NCI-H2081 (cell line): ENCODE measurements at places on chromosomes 3 and 15.

DNA sequence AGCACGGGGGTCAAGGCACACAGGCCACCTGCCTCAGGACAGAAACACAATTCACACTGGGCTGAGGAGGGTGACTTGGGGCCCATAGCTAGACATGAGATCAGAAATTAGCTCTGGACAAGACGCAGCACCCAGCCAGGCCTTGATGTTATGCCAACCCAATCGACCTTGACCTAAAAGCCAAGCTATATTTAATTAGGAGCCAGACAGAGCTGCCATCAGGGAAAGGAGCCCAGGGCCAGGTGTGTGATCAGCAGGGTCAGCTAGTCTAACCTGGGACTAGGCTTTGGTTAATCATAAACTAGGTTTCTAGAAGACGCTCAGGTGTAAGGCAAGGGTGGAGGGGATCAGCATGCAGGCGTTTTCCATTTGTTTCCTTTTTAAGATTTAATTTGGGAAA, 23.9 kb upstream of the SLC25A36 start:
- DNase-seq = no peak

- no peak for DNase-seq
Measured at GRCh38 chr15:58856086-58856485, 77.4 kb downstream of the SLTM start.

DNA sequence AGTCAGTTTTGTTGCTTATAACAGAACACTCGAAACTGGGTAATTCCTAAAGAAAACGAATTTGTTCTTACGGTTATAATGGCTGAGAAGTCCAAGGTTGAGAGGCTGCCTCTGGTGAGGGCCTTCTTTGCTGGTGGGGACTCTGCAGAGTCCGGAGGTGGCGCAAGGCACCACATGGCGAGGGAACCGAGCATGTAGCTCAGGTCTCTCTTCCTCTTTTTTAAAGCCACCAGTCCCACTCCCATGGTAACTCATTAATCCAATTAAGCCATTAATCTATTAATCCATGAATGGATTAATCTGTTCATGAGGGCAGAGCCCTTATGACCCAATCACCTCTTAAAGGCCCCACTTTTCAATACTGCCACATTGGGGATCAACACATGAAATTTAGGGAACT, 50.0 kb downstream of the ROPN1B start:
- DNase-seq = no peak

GRCh38 chr3:37097776-37098175, 76.6 kb downstream of the LRRFIP2 start:
- DNase-seq = no peak

GRCh38 chr3:45489730-45490309, 101.4 kb downstream of the LARS2 start:
- no peak for DNase-seq

DNA sequence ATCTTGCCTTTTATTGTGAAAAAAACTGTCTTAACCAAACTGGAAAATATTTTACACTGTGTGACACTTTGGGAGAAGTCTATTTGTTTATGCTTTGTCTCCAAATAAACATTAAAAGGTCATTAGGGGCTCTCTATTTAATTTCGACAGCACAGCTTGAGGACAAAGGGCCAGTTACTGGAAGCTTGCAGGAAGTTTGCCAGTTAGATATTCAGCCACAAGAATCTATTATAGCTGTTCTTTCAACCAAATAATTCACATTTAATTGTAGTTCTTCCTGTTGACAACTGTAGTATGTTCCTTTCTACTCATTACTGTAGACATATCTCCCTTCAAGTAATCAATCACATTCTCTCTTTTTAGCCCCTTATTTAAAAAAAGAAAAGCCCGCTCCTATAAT, 6.1 kb downstream of the CP start:
- DNase-seq = peak; percentile 81

DNA sequence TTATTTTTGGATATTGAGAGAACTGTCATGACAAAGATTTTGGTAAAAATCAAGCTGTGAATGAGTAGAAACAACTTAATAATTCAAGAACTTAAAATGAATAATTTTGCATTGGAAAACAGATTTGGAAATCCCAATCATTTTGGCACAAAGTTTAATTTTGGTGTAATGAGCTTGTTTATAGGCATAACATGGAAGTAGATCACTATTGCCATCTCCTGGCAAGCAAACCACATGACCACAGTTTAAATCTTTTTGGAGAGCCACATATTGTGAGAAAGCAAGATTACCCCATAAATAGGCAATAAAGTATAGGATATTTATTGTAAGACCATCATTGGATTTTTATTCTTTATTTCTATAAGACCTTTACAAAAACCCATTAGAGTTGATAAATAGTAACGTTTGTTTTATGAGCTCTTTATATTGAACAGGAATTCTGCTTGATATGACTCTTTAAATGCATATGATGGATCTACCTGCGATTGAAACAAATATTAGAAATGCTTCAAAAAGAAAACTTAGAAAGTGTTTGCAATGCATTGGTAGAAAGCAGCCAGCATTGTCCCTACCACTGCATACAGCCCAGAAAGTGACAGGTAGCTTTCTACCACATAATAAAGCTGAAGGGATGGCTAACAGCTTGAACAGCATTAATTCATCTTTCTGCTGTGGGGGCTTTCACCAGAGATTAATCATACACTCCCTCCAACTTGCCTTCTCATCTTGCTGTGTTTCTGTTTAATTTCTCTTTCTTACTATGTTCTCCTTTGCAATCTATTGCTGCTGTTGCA, 766.8 kb downstream of the TBL1XR1 start:
- DNase-seq = peak; percentile 82

- no peak for DNase-seq
Measured at GRCh38 chr3:175428466-175428865, 569.3 kb downstream of the NAALADL2 start.

GRCh38 chr15:90099072-90099867, 3.0 kb downstream of the IDH2 start:
- no peak for DNase-seq

GRCh38 chr15:90729261-90729660, 12.1 kb downstream of the BLM start:
- DNase-seq = no peak

DNA sequence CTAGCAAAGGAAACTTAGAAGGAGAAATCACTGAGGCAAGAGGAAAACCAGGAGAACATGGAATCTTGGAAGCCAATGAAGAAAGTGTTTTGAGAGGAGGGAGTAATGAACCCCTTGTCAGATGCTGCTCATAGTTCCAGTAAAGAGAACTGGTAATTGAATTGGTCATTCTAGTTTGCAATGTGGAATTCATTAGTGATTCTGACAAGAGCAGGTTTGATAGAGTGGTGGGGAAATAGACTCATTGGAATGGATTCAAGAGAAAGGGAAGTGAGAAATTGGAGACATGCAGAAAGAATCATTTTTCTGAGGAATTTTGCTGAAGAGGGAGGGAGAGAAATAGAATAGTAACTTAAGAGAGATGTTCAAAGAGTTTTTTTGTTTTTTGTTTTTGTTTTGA, 21.0 kb downstream of the GLCE start:
- no peak for DNase-seq

- DNase-seq = no peak
Measured at GRCh38 chr3:197398286-197398878, 100.0 kb upstream of the DLG1 start.

DNA sequence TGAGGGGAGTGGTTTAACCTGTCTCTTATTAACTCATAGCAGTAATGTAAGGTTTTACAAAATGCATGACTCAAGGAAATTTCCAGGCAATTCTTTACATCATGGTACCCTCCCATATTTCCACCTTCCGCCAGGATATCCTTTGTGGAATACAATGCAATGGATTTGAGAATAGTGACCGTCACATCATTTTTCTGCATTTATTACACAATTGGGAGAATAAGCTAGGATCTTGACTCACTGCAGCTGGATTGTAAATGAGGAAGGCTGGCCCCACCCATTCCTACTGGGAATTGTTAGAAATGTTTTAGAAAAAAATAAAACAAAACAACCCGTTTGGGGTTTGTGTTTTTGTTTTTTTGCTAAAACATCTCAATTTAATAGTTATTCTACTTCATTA, 97.4 kb downstream of the IMPG2 start:
- DNase-seq = no peak

DNA sequence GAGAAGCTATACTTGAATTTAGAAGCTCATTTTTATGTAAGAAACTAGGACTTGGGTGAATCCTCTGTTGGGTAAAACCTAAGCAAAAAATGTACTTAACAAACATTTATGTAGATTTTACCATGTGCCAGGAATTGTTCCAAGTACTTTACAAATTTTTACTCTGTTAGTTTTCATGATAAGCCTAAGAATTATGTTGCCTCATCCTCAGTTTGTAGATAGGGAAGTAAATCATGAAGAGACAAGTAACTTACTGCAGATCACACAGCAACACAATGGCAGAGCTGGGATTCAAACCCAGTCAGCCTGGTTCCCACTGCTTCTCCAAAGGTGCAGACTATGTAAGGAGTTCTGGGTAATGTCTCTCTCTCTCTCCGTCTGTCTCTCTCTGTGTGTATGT, 169.9 kb downstream of the DIPK2A start:
- DNase-seq = no peak

GRCh38 chr15:29050870-29051269, 165.1 kb downstream of the APBA2 start:
- DNase-seq = no peak

- no peak for DNase-seq
Measured at GRCh38 chr15:34239151-34239808, 14.5 kb downstream of the EMC4 start.

DNA sequence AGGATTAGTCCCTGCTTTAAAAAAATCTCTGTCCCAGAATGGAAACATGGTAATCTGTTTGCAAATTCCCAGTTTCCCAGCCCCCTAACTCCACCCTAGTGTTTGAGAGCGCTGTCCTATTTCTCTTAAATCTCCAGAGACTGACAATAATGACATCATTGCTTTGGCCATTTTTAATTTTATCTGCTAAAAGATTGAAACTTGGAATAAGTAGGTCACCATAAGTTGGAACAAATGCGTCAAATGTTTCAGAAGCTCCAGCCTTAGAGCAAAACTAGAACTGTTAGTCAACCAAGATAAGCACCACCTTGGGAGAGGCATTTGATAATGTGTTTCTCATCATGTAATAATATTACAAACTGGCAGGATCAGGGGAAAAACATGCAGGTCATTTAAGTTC, 25.7 kb upstream of the MB21D2 start:
- no peak for DNase-seq

- peak; percentile 34 for DNase-seq
Measured at GRCh38 chr3:97822359-97822775, 556 bp downstream of the CRYBG3 start.
